ENCODE measurements at places on chromosomes 6 and 20.
A peak's percentile ranks its signal among the peaks of the same experiment; 100 is the strongest.

GRCh38 chr6:43199912-43200311, 17.9 kb downstream of the CUL9 start:
- no peak for DNase-seq

GRCh38 chr6:13536796-13537526, 37.4 kb upstream of the SIRT5 start:
- DNase-seq = peak; percentile 27

- DNase-seq = no peak
Measured at GRCh38 chr6:81999270-81999669, 246.8 kb upstream of the TENT5A start.

DNA sequence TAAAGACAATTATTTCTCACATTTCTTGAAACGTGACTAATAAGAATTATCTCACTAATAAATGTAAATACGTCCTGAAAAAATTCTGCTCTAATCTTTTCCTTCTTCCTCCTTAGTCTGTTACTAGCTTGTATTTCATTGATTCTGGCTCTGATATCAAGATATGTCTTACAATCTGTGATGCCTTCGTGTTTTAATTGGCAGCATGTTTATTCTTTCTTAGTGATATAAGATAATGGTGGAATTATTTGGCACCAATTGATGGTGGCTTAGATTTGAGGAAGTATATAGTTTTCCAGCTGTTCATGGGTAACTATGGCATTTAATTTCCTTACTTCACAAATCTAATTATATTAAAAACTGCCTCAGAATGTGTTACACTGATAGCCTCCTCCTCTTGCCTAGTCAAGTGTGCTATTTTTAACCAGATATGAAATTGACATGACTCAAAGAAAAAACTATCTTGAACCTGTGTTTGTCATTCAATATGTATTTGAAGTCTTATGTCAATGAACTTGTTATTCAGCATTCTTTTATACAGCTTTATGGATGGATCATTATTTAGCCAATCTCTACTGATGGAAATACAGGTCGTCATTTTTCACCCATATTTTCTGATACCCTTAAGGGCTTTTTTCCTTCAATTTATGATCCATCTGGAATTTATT, 5.3 kb downstream of the CCNC start:
- DNase-seq = no peak

DNA sequence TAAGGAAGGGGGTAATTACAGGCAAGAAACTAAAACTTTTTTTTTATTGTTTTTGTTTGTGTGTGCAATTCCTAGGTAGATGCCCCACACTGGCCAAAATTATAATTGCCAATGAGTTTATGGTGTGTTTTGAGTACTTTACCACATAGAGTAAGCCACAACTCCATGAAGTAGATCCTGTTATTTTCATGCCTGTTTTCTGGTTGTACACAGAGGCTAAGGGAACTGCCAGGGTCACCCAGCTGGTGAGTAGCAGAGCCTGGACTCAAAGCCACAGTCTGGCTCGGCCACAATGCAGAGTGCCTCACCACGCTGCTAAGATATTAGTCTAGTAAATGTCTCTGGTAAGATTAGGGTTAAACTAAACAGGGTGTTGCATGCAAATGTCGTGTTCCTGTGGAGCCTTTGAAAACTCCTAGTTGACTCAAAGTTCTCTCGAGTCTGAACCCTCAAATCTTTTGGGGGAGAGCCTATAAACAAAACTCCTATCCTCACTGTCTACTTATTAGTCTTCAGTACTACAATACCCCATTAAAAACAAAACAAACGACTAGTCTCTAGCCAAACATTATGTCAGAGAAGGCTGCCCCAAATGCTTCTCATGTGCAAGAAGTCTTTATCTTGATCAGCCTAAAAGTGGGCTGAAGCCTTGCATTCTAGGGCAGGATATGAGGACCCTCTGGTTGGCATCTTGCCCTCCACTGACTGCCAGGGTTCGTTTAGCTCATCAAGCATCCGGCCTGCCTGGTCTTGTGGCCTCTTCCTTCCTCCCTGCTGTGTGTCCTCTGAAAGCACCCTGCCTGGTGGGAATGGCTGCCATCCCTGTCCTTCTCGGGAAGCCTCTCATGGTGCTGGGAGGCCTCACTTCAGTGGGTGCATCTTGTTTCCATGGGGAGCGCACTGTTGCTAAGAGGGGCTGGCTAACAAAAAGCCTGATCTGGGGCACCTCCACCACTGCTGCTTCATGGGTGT, 4.2 kb downstream of the DUSP22 start:
- DNase-seq = no peak

GRCh38 chr6:44514085-44514484, 126.6 kb downstream of the CDC5L start:
- DNase-seq = no peak

DNA sequence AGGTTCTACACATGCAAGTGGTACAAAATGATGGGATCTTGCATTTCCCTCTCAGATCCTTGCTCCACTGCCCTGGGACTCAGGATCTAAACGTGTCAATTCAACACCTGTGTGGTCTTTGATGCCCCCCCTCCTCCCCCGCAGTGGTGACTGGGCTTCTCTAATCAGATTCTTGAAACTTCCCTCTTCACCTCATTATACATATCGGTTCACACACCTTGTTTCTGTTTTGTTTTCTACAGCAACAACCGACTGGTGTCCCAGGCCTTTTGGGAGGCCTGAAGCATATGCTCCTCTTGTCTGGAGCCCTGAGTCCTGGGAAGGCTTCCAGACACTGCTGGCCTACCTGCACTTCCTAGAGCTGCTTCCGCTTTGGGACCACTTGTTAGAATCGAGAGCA, 20.0 kb downstream of the SAMD3 start:
- no peak for DNase-seq

Measured in fibroblast of skin of right quadriceps (primary cell).